T-helper 22 cell (primary cell): ENCODE measurements at places on chromosomes 11 and 22.
A peak's percentile ranks its signal among the peaks of the same experiment; 100 is the strongest.

GRCh38 chr22:23187211-23187610 is 6.9 kb downstream of the BCR start:
- DNase-seq: no peak

DNA sequence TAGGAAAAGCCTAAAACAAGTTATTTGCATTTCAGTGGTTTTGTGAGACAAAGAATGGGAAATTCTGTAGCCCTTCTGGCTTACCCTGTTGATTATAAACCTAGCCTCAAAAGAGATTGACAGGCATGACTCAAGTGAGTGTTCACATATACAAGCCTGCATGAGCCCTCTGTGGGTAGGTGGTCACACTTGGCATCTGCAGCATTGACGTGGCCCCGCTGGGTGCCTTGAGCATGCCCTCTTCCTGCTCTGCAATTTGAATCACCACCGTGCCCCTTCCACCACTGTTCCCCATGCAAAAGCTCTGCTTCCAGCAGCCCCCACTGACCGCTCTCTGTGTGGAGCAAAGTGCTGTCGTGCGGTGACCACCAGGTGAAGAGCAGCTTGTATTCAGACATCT is 21.0 kb upstream of the ADSL start:
- DNase-seq: peak; percentile 52

DNA sequence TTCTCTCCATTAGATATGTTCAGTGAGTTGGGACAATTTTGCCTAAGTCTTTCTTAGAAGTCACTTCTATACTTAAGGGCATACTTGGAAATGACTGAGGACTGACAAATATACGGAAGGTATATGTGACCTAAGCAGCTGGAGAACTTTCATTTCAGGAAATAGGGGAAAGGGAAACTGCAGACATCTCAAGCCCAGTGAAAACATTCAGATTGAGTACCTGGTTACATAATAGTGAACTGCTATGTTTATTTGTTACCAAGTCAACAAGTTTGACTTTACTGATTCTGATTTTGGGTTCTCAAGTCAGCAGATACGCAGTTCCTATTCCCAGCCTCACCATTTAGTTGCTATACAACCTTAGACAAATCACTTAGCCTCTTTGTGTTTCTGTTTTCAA is 1173.9 kb downstream of the LRRC4C start:
- no peak for DNase-seq

- DNase-seq: peak; percentile 53
Measured at GRCh38 chr22:36977401-36977861, 41.8 kb downstream of the TST start.

- no peak for DNase-seq
Measured at GRCh38 chr11:68735125-68735524, 16.2 kb downstream of the TESMIN start.

- no peak for DNase-seq
Measured at GRCh38 chr11:118180300-118180703, 3.9 kb upstream of the SCN2B start.

- no peak for DNase-seq
Measured at GRCh38 chr22:42056757-42057511, 13.7 kb downstream of the NAGA start.

- DNase-seq: no peak
Measured at GRCh38 chr11:68970921-68971636, 9.7 kb downstream of the MRGPRD start.

GRCh38 chr11:68117853-68118470 is 3.2 kb downstream of the CHKA start:
- no peak for DNase-seq

DNA sequence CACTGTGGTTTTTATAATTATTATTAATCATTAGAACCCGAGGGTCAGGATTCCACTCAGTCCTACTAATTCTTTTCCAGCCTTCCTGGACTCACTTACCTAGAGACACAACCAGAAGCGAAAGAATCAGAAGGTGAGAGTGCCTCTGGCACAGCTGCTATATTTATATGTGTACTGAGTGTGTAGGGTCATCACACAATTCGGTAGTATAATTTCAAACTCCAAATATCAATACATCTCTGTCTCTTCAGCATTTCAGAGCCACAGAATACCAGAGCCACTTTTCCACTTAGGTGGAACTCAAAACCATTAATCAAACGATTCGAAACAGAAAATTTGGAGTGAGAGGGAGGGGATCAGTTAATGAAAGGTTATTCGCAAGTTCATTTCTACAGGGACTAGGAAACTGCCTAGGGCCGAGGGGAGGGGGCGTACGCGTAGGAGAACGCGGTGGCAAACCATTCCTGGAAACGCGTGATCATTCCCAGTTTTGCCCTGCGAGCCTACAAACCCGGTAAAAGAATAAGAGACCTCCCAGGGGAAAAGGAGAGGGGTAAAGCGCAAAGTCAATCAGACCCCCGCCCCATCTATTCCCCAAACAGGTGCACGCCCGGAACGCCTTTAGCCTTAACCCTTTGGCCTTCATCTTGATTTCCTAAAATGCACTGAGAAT is 5.4 kb downstream of the BSX start:
- DNase-seq: no peak

DNA sequence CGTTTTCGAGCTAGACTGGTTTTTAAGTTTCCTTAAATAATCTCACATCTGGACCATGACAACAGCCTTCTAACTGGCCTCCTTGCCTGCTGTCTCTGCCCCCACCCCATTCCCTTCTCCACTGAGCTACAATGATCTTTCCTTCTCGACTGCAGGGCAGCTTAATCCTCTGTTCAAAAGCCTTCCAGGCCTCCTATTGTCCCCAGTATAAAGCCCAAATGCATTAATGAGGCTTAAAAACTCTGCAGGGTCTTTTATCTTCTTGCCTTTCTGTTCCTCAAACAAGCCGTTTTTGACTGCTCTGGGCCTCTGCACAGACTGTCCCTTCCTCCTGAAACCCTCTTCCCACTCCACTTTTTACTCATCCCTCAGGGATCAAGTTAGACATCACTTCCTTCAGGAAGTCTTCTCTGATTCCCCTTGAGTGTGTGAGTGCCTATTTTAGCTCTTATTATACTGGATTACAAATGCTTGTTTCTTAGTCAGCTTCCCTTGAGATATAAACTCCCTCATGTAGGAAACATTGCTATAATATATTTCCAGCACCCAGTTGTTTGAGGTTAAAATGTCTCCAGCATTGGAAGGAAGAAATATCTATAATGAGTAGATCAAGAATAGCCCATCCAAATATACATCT is 23.6 kb upstream of the PAMR1 start:
- DNase-seq: no peak

DNA sequence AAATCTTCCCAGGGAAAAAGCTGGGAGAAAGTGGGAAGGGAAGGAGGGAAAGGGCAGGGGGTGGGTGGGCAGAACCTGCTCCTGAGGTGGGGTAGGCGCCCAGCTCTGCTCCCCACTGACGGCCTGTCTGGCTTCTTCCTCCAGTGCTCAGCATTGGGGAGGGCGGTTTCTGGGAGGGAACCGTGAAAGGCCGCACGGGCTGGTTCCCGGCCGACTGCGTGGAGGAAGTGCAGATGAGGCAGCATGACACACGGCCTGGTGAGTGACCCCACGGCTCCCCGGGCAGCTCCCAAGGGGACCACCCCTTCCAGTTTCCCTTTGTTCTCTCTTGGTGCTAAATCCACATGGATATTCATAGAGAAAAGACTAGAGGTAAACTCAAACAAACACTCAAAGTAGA is 25.9 kb downstream of the SHANK3 start:
- DNase-seq: no peak

- DNase-seq: no peak
Measured at GRCh38 chr11:15828215-15828853, 528.0 kb downstream of the SOX6 start.

DNA sequence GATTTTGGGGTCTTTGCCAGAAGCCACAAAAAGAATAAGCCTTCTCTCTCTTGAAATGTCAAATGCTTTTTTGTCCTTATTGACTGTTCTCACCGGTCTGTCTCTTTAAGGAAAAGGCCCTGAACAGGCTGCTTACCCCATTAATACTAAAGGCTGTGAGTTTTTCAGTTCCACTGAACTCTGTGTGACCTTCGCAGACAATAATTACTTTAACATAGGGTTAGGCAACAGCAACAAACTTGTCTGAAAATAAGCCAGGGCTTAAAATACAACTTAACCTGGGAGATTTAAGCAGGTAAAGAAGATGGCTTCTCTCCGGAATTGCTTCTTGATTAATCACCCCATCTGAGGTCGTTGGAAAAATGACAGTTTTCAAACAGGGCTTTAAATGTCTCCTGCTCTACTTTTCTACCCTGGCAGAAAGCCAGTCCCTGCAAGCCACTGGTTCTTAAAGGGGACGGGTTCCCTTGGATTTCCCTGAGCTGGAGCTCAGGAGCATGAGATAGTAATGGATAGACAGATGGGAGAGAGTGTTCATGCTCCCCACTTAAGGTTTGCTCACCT is 69.4 kb downstream of the ARL14EP start:
- no peak for DNase-seq

GRCh38 chr11:47906066-47906465 is 57.9 kb upstream of the NUP160 start:
- no peak for DNase-seq

DNA sequence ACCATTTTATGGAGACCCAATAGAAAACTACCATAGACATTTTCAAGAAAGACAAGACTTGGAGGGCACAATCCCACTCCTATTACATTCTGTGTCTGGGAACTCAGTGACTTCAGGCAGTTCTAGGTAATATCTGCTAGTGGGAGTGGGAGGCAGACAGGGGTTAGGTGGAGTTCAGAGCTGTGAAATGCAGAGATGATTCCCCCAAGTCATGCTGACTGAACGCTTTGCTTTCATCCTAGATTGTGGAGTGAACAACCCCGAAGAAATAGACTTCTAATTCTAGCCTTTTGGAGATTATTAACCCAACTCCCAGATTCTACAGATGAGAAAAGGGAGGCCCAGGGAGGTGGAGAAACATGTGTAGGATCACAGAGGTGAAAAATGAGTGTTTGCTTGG is 437.8 kb upstream of the CADM1 start:
- DNase-seq: no peak

DNA sequence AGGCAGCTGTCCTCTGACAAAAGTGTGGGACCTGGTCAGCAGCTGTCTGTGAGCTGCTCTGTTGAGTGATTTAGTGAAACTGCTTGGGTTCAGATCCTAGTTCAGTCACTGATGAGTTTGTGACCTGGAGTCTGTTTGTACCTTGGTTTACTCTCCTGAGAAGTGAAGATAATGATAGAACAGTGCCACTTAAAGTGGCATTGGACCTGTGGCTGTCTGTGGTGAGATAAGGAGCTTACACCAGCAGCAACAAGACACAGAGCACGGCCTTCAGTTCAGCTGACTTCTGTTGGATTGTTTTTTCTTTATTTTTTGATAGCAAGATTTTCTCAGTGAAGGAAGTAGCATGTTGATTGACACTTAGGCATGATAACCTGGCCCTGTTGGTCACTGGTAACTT is 46.2 kb upstream of the CTTN start:
- DNase-seq: no peak

- no peak for DNase-seq
Measured at GRCh38 chr11:121762820-121763219, 310.1 kb upstream of the SORL1-AS1 start.

DNA sequence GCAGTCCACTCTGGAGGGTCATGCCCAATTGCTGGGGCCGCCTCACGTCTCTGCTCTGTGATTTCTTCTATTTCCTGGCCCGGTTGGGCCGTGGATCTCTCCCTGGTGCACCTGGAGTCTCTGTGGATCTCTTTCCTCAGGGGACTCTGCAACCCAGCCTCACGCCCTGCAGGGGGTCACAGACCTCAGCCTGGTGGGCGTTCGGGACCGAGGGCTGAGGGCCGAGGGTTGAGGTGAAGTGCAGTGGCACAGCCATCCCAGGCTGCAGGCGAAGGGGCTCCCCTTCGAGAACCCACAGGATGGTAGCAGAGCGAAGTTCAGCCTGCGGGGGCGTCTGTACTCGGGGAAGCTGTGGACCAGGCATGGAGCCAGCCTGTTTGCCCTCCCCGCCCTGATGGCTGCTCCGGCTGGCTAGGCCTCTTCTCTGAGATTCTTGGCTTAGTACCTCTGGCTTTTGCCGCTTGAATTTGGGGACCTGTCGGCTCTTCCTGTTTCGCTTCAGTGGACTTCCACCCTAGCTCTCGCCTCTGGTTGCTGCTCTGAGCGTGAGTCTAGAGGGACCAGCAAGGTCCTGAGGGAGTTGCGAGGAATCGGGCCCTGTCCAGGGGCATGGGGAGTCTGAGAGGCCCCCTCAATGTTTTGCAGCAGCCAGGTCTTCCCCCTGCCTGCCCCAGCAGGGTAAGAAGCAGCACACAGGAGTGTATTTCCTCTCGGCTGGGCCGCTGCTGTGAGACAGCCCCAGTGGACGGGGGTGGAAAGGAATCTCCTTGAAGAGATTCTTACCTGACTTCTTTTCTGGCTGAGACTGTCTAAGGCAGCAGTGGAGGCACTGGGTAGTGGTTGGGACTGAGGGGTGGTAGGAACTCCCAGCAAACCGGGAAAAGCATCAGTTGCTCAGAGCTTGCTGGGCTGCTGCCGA is 140.8 kb downstream of the TBC1D22A start:
- no peak for DNase-seq

DNA sequence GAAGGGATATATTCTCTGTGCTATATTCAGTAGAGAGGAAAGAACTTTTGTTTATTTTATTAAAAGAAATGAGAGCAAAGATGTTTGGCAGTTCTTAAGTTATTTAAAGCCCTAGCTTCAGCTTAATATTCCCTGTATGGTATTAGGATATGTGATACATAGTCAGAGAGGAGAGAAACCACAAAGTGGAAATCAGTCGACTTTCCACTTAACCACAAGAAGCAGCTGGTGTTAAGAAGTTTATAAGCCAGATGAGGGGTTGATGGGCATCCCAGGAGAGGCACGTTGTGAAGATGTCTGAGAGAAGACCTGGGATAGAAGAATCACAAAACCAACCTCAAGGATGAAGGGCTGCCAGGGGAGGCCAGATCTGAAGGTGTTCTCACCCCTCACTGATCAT is 23.3 kb upstream of the PHF21B start:
- no peak for DNase-seq

DNA sequence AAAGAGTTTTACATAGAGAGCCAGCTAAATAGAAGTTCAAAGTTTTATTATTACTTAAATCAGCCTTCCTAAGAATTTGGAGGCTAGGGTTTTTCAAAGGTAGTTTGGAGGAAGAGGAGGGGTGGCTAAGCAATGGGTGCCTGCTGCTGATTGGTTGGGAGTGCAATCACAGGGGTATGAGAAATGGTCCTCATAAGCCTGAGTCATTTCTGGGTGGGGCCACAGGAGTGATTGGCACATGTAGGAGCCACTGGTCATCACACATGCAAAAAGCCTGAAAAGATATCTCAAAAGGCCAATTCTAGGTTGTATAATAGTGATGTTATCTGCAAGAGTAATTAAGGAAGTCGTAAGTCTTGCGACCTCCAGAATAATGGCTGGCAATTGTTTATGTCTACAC is 12.9 kb downstream of the OR51L1 start:
- DNase-seq: no peak

GRCh38 chr22:37797874-37798500 is 9.7 kb upstream of the GCAT start:
- no peak for DNase-seq
